H1 (cell line): ENCODE measurements at places on chromosomes 6 and 20.

- DNase-seq = no peak
These were observed 216.4 kb downstream of the C6orf118 start for GRCh38 chr6:165092881-165093595.

GRCh38 chr6:164195942-164196281 lies 781.4 kb downstream of the QKI start:
- DNase-seq = no peak

DNA sequence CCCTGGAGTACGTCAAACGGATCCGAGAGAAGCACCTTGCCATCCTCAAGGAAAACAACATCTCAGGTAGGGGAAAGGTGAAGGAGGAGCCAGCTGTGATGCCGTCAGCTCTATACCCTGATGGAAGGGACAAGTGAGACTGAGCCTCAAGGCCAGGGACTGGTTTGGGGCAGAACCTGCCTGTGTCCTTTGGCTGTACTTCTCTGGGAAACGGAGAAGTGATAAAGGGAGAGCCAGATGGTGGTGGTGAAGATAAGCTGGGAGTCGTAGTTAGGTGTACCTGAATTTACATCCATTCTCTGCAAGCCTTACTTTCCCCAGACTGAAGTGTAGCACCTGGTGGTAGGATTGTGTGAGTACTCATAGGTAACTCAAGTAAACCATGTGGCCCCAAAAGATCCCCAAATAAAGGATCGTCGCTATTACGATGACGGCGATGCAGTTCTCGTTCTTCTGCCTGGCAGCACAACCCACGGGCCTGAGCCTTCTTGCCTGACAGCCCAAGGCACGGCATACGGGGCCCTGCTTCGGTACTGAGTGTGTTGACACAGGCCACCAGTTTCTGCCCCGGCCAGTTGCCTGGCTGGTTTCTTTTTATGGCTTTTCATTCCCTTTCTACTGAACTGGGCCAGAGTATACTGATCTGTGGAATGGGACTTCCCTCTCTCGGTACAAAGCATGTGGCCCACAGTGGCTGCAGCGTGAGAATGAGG lies 10.6 kb downstream of the PCIF1 start:
- DNase-seq = no peak

- DNase-seq = no peak
These were observed 59.7 kb downstream of the TFAP2A start for GRCh38 chr6:10355115-10355702.

DNA sequence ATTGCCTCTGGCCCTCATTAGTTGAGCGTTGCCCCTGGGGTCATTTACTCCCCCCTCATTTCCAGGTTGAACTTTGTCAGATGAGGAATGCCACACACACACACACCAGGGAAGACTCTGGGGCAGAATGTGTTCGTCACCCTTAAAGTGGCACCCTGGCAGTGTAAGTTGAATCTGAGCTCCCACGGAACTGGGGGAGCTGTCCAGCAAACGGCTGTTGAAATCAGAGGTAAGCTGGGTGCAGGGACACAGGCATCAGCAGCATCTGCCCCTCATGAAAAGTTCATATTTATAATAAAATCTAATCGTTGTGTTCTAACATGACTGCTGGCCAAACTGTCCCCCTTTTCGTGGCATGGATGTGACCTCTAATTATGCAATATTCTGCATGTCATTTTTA lies 4.3 kb upstream of the MC3R start:
- no peak for DNase-seq

DNA sequence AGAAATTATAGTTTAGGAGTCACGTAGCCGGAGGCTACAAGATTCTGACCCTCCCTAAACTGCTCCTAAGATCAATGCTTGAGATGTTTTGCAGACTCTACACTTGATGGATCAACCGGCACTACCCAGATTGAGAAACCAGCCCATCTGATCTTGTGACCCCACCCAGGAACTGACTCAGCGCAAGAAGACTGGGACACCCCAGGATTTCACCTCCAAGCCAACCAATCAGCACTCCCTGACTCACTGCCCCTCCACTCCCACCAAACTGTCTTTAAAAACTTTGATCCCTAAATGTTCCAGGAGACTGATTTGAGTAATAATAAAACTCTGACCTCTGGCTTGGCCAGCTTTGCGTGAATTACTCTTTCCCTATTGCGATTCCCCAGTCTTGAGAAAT lies 99.8 kb downstream of the OPRM1 start:
- no peak for DNase-seq

DNA sequence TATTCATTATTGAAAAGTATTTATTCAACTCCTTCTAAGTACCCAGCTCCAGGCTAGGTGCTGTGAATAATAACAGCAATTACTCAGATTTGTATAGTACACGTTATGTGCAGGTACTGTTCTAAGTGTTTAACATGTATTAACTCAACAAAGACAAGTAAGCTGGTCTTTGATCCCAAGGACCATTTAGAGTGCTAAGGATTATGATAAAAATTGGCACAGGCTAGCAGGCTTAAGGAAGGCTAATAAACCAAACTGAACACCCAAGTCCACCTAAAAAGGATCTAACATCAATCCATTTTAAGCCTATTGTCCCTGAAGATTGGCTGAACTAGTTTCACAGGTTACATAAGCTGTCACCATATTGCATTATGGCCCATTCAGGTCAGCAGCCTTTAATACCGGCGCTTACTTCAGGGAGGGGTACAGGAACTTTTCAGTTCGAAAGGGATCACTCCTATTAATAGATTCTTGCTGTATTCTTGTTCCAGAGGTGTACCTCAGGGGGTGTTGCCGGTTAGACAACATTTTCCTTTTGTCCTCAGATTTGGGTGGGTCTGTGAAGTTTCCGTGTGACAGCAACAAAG lies 99.0 kb upstream of the GMDS start:
- DNase-seq = no peak

GRCh38 chr6:158923805-158924498 lies 76.0 kb downstream of the RSPH3 start:
- DNase-seq = no peak

- no peak for DNase-seq
These were observed 88.7 kb upstream of the RNF24 start for GRCh38 chr20:4104045-4104444.

DNA sequence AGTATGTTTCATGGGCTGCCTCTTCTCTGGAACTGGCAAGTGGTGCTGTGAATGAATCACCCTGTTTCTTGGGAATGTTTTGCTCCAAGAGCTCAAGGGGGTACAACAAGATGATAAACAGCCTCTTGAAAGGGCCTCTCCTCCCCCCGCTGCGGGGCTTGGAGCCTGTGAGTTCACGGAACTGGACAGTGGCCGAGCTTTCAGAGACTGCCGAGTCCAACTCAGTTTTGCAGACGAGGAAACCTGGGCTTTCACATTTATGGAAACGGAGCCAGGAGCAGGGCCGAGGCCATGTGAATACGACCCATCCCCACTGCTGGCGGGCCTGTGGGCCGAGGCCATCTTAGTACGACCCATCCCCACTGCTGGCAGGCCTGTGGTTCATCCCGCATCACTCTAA lies 18.2 kb upstream of the SRC start:
- DNase-seq = no peak

DNA sequence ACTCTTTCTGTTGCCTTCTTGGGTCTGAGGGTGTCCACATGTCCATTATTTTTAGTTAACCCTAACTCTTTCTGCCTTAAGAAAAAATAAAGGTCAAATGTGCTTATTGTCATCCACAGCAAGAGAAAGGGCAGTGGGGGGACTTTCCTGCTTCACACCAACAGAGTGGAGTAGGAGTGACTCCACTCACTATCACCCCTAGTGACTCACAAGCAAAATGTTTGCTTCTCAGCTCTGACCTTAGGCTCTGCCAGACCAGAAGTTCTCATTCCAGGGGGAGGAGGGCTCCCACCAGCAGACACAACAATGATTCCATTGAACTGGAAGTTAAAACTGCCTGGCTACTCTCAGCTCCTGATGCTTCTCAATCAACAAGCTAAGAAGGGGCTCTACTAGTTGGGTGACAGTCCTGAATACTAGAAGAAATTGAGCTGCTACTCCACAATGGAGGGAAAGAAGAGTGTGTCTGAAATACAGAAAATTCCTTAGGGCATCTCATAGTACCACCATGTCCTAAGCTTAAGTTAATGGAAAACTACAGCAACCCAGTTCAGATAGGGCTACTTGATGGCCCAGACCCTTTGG lies 83.9 kb upstream of the AFDN start:
- no peak for DNase-seq

GRCh38 chr6:106060167-106060566 lies 26.0 kb upstream of the PRDM1 start:
- no peak for DNase-seq

DNA sequence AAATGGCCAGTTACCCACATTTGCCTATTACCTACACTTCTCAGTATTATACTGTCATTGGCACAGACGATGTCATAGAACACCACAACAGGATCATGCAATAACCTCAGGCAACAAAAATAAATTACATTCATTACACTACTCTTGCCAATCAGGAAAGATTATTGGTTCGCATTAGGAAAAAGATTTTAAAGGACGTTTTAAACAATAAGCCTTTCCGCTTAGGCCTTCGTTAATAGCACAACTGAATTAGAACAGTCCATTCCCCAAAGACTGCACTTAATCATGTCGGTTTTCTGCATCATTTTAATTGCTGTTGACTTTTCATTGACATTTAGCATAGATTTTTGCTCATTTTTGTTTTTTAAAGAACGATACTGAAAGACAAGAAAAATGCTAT lies 912 bp upstream of the SENP6 start:
- DNase-seq = no peak

DNA sequence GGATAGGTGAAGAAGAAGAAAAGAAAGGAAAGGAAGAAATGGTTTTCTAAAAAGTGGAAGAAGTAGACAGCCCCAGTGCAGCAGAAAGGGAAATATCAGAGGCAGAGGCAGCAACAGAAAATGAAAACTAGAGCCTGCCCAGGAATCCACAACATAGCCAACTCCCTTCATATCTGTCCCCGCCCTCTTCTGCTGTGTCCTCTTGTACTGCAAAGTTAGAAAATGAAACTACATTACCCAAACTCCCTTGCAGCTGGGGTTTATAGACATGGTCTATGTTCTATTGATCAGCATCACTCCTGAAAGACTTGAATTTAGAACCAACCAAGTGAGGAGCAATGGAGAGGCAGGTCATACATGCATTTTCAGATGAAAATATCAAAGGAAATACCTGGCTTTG lies 200.5 kb upstream of the PHACTR1 start:
- no peak for DNase-seq

- DNase-seq = no peak
These were observed 25.6 kb upstream of the ARMH2 start for GRCh38 chr6:24824142-24824938.

DNA sequence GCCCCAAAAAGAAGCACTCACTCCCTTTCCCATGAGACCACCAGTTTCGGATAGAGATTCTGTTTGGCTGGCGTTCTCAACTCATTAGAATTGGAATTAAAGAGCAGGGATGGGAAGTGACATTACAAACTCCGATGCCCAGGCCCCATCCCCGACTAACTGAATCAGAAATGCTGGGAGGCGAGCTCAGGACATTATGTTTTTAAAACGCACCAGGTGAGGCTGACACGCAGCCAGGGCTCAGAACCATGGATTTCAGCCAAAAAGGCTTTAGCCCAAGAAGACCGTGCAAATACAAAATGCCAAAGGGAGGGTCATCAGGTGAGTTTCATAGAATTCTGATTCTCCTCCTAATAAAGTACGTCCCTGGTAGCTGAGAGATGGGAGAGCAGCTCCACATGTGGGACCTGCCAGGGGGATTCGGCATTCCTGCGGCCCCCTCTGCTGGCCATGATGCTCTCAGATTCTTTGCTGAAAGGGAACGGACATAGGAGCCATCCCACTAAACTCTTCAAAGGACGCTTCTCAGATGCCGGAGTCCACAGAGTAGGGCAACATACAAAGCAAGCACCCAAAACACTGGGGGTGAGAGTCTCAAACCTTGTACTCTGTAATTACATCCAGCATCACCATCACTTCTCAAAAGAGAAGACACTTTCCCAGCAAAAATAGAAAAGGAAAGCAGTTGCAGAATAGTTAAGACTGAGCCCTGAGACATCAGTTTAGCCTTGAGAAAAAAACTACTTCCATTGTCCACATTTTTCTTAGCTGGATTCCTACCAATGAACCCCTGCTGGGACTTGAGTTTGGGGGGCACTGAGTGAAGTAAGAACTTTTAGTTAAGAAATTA lies 205.2 kb downstream of the BMP7 start:
- DNase-seq = no peak

DNA sequence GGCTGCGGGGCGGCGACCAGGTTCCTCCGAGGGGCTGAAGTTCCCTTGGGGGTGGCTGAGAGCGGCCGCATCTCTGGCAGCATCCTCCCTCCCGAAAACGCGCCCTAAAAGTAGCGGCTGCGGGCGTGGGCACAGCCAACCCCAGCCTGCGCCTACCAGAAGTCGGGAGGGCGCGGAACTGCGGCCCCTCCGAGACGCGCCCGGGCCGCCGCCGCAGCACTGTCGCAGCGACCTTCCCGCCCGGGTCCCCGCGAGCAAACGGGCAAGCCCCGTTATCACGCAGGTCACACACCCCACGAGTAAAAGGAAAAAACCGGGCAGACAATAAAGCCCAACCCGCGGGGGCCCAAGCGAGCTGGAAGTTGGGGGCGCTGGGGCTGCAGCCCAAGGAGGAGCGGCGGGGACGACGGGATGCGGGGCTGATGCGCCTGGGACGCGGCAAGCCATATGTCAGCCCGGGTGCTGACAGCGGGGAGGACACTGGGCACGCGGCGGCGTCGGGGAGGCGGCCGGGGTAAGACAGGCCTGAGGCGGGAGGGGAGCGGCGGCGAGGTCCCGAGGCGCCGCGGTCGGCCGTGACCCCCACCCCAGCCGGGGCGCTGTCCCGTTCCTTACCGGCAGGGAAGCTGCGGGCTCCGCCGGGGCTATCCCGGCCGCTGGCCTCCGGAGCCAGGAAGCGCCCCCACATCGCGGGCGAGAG lies 659 bp downstream of the CEP85L start:
- DNase-seq = no peak

DNA sequence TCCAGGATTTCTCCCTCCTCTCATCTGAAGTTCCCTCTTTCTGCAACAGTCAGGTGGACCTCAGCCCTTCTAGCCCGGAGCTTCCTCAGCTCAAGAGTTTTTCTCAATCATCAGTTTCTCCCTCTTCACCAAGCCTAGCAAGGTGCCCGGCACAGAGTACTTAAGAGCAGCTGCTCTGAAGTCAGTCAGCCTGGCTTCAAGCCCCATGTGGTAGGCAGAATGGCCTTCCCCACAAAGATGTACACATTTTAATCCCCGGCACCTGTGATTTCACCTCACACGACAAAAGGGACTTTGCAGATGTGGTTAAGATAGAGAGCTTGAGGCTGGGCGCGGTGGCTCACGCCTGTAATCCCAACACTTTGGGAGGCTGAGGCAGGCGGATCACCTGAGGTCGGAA lies 15.1 kb upstream of the RBPJL start:
- no peak for DNase-seq
